ENCODE measurements at places on chromosomes 2 and 18. TPM values are rescaled to one million over a fixed set of nuclear protein-coding genes. Genes with fewer than 3 reads are reported as not detected.

- DNase-seq, result no peak
Observed at GRCh38 chr2:68726608-68727367, 7.8 kb upstream of the ARHGAP25 start.

- DNase-seq, result no peak
Observed at GRCh38 chr2:163187995-163188655, 349.6 kb upstream of the KCNH7 start.

POMC gene
- total RNA-seq, result 10.6 TPM

CNNM4 gene
- total RNA-seq, result 16.8 TPM

SFXN5 gene
- 9.0 TPM for total RNA-seq

ANKRD39 gene
- total RNA-seq, result 12.4 TPM

ZNF521 gene
- total RNA-seq, result 29.4 TPM

Data from left cardiac atrium (tissue), 4 donors.